ENCODE measurements at places on chromosomes 3 and 15.

DNA sequence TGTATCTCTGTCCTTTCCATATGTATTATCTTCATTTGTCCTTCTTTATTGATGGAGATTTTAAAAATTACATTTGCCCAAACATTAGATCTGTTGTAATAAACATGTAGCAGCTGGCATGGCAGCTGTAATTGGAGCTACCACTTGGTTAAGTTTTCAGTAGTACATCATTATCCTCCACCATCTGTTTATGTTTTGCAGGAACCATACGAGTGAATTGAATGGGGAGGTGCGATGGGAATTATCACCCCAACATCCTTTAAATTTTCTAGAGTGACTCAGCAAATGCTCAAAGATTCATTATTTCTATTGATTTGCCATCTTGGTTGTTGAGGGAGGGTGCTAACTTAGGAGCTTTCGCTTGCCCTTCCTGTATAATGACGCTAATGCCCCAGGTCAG, 32.6 kb upstream of the NOX5 start:
- DNase-seq: no peak

GRCh38 chr15:81281766-81282605, 42.0 kb downstream of the STARD5 start:
- no peak for DNase-seq

DNA sequence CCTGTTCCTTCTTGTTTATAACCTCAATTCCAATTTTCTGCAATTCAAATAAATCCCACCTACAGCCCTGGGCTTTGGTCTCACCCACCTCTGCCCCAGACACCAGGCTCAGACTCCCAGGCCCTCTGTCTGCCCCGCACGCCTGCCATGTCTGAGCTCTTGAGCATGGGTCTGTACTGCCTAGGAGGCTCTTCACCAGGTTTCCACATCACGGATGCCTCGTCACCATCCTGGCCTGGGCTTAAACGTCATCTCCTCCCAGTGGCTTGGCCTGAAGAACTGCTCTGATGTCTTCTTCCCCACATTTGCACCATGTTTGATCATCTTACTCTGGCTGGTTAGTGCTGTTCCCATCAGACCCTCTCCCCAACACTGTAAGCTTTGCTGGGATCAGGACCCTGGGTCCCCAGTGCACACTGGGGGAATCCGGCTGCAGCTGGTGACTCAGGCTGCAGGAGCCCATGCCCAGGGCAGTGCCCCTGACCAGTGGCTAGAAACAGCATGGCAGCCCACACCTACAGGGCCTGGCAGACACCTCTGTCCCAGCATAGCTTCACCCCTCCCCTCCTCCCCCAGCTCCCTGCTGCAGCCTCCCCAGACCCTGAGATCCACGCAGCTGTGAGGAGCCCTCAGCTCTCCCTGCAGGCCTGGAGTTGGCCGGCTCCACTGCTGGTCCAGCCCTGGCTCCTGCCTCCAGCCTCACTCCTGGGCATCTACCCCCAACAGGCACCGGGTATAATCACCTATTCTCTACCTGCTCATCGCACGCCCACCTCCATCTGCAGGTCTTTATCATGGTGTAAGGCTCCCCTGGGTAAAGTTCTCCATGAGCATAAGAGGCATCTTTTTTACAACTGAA, 162.8 kb upstream of the NSMCE3 start:
- no peak for DNase-seq

DNA sequence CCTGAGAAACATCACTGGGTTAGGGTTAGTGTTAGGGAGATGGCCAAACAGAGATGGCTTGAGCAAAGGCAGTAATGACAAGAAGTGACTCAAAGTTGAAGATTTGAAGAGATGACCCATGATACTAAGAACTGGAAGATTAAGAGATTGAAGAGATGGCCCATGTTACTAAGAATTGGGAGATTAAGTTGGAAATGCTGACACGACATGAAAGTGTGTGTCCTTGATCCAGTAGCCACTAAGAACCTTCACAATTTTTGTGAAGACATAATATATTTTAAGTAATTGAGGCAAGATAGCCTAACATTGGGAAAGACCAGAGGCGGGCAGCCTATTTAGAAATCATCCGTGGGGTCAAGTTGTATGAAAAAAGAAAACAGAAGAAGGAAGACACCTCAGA, 239.4 kb downstream of the ADAMTSL3 start:
- DNase-seq: no peak

GRCh38 chr15:85778107-85778776, 16.5 kb downstream of the KLHL25 start:
- DNase-seq: no peak

DNA sequence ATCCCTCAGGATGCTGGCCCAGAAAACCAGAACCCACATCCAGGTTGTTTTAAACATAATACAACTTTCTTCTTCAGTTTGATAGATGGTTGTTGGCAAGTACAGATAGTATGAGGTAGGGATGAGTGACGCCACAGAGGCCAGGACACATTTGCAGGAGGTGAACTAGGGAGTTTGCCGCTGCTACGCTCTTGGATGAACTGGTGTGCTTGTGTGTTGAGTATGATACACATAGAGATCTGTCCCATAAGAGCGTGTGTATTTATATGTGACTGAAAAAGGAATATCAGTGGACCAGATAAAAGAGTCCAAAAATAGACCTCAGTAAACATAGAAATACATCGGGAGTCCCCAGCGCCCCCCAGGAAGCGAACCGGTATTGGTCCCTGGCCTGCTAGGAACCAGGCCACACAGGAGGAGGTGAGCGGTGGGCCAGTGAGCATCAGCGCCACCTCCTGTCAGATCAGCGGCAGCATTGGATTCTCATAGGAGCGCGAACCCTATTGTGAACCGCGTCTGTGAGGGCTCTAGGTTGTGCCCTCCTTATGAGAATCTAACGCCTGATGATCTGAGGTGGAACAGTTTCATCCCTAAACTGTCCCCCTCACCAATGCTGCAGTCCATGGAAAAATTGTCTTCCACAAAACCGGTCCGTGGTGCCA, 98.1 kb downstream of the LRRK1 start:
- no peak for DNase-seq

DNA sequence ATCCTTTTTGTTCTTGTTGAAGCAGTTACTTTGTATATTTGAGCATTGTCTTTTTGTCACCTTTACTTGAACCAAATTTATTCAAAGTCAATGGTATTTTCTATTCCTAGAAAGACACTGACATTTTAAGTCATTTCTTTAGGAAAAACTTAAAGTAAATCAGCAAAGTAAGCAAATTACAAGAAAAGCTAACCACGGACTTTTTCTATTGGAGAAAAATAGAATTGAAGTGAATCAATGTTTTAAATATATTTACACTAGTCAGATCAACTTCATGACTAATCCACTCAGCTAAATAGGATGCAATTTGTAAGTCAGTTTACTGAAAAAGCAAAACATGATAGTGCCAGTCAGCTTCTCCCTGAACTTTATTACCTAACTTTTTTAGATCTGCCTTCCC, 733.8 kb upstream of the ALCAM start:
- no peak for DNase-seq

- peak; percentile 29 for DNase-seq
Observed at GRCh38 chr3:65439641-65440284, 599.0 kb downstream of the MAGI1 start.

DNA sequence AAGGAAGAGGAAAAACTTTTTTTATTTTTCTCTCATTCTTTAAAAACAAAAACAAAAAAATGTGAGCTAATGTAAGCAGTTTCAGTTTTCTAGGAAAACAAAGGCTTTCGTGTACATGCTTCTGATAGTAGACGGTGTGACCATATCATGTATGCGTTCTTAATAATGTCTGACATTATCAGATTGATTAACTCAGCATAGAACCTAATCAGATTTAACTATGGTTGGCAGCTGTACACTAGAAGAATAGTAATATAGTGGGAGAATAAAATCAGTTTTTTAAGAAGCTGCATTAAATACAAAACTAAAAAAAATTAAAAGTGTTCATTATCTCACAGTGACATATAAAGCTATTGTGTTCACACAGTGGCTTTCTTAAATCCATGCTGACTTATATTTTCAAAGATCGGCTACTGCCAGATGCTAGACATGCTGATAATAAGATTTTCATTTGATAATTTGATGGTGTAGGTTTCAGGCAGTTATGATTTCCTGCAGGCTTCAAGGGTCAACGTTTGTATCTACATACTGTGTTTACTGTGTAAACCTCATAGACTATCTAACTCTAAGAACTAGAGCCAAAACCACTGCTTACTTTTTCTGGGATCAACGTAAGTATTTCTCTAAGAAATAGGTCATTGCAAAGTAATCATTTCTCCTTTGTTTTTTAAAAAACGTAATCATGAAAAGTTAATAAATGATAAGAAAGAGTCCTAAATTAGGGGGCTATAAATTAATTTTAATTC, 74.0 kb downstream of the UBE2E2 start:
- DNase-seq: no peak

- no peak for DNase-seq
Observed at GRCh38 chr3:105626739-105627138, 242.1 kb downstream of the CBLB start.

DNA sequence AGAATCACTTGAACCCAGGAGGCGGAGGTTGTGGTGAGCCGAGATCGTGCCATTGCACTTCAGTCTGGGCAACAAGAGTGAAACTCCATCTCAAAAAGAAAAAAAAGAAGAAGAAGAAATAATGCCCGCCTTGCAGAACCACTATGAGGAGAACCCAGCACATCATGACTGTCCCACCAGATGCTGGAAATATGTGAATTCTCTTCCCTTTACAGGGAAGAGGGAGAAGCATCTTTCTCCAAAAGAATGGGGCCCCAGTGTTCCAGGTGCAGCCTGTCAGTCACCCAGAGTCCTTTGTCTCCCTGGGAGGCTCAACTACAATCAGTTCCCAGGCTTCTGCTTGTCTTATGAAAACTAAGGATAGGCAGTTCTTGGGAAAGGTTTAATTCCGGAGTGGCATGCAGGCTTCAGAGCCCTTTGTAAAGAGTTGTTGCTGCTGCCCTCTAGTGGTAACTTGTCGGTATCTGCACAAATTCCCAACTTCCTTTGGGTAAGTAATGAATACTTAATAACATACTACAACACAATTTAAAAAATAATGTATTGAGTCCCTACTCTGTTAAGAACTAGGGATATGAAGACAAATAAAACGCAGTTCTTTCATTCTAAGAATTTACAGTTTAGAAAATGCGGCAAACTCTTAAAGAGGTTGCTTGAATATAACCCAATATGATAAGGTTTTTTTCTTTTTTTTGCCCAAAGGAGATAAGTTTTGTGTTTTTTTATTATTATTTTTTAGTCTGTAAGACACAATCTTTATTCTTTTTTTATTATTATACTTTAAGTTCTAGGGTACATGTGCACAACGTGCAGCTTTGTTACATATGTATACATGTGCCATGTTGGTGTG, 18.6 kb upstream of the TICRR start:
- DNase-seq: peak; percentile 69

DNA sequence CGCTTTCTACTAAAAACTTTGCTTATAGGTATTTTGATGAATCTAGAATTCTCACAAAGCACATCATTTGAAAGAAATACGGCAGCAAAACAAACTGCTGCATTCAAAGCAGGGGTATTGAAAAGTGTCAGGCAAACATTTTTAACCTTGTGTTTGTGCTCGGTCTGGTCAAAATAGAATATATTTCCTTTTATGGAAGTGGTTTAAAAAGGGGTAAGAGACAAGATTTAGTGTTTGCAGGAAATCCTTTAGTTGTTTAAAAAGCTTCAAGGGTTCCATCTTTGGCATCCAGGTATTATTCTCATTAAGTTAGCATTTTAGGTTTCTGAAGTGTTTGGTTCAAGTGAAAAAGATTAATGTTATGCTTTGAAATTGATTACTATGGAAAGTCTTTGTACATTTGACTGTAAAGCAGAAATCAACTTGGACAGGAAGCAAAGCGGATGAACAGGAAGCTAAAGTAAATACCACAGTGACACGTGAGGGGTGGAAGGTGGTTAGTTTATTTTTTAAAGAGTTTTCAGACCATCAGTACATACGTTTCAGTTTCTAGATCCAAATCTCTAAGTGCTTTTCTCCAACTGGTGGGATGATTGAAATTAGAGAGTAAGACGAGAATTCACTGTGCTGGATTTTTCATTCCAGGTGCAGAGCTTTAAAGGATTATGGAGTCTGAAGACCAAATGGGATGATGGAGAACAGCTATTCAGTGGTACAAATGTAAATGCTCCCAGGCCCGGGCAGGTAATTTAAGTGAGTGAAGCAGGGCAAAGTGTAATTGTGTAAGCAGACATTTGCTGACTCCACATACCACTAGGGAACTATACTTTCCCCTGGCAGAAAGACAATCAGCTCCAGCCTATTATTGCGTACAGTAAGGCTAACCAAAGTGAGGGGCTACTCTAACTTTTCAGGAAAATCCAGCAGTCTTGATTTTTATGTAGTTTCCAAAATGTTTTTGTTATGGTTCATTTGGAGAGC, 341.8 kb upstream of the TBL1XR1 start:
- DNase-seq: no peak

GRCh38 chr3:27565201-27565852, 81.1 kb upstream of the SLC4A7 start:
- no peak for DNase-seq

GRCh38 chr3:117844676-117845075, 1135.1 kb downstream of the TUSC7 start:
- no peak for DNase-seq

All from smooth muscle cell of the brain vasculature (primary cell).